Right renal pelvis (tissue), 4 donors: ENCODE measurements at places on chromosomes 5 and 9. TPM values are rescaled to one million over a fixed set of nuclear protein-coding genes. Genes with fewer than 3 reads are reported as not detected.

DNA sequence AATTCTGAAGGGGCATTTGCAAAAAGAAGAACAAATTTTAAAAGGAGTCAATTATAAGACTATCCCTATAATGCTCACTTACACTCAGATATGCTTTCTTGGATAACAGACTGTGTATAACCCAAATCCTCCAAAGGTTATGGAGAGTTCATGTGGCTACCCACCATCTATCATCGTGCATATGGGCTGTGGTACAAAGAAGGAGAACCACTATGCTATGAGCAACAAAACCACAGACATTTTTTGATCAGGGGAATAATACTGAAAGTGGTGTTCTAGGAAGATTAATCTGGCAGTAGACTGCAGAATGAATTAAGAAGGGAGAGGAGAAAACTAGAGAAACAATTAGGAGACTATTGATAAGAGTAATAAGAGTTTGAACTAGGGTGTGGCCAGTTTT lies 16.8 kb downstream of the NR3C1 start:
- DNase-seq = no peak

DNA sequence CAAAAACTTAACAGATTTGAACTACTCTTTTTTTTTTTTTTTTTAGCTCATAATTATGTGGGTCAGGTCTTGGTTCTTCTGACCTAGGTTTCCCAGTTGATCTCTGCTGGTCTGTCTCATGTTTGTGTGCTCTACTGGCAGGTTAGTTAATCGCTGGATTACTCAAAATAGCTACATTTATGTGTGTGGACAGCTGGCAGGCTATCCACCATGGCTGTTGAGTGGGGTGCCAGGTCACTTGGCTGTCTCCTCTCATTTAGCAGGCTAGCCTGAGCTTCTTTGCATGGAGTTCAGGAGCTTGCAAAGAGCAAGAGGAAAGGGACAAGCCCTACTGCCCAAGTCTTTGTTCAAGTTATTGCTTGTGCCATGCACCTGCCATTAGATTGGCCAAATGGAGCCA lies 9.3 kb downstream of the ADCY2 start:
- no peak for DNase-seq

GRCh38 chr9:135332979-135333748 lies 146.4 kb upstream of the PPP1R26 start:
- no peak for DNase-seq

GRCh38 chr5:77310494-77311213 lies 100.2 kb downstream of the PDE8B start:
- DNase-seq = no peak

GRCh38 chr9:131346559-131346958 lies 47.3 kb upstream of the PRRC2B start:
- no peak for DNase-seq

- no peak for DNase-seq
Measured at GRCh38 chr9:110143950-110144545, 63.9 kb downstream of the C9orf152 start.

GRCh38 chr9:94908011-94908563 lies 181.6 kb downstream of the AOPEP start:
- no peak for DNase-seq

DNA sequence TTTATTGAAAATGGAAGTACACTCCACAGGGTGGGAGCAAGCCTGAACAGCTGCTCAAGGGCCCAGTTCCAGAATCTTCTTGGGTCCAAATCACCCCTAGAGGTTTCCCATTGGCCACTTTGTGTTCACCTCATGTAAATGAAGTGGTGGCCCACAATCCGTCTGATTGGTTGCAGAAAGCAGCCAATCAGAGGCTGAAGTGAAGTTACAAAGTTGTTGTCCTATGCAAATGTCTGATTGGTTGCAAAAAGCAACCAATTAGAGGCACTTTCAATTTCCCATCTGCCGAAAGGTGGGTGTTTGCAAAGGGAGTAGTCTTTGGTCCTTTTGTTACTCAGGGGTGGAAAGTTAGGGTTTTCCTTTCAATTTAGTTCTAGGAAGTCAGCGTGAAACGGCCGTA lies 8.8 kb downstream of the TMEM171 start:
- no peak for DNase-seq

DNA sequence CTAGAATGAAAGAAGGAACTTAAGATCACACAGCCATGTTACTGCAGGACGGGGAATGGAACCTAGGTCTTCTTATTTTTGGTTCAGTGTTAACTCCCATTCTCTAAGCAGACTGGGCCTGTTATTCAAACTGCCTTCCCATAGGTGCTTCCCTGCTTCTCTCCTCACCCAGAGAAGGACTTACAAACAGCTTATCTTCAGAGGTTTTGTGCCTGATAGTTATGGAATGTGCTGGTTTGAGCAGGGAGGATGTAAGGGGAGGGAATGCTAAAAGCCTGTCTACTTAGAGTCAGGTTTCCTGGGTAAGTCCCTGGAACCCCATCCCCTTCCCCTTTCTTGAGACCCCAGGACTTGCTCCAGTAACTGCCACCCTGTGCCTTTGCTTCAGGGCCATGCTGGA lies 4.2 kb upstream of the PSMD5 start:
- no peak for DNase-seq

- no peak for DNase-seq
Measured at GRCh38 chr9:122463828-122464632, 13.7 kb downstream of the OR1J1 start.

DNA sequence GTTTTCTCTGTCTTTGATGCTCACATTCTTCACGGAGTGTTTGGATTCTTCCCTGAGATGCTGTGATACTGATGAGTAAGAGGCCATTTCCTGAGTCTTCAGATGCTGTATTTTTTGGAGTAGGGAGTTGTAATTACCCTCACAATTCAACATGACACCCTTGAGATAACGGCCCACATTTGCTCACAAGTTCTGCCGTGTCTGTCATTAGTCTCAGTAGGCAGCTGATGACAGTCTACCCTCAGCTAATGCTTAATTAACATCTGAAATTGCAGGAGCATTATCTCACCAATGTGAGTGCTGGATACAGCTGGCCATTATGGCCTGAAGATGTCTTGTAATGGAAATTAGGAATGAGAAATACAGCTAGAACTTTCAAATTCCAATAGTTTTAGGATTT lies 307.1 kb upstream of the ADCY2 start:
- DNase-seq = no peak

DNA sequence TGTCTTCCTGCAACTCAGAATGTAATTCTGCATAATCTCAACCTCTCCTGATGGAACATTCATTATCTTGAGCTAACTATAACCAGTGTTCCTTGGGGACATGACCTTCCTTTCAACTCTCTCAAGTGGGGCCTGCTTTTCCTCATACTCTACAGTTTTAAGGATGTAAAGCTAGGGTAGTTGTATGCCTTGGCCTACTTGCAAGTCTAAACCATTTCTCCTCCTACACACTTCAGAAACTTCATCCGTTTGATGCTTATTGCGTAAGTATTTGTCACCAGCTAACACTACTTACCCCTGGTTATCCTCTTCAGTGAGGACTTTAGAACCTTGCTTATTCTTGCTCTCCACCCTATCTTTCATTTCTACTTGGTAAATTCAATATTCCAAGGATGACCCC lies 548.9 kb downstream of the HINT1 start:
- DNase-seq = no peak

DNA sequence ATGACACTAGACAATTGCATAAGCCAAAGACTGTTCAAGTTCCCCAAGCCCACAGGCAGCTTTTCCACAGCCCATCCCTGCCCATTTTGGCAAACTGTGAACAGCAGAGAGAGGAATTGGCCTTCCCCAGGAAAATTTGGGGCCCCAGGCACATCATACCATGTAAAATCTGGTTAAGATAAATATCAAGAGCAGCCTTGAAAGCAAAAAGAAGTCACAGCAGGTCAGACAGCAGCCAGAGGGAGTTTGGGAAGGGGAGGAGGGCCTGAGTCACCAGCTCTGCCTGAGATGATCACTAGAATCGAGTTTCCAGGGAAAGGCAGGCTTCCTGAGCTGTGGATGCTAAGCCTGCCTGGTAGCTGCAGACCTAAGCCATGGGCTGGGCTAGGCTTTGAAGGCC lies 179.2 kb downstream of the RFK start:
- no peak for DNase-seq

GRCh38 chr5:2817031-2817603 lies 65.6 kb upstream of the IRX2 start:
- DNase-seq = no peak

- DNase-seq = no peak
Measured at GRCh38 chr9:91086657-91087461, 274.9 kb downstream of the AUH start.

DNA sequence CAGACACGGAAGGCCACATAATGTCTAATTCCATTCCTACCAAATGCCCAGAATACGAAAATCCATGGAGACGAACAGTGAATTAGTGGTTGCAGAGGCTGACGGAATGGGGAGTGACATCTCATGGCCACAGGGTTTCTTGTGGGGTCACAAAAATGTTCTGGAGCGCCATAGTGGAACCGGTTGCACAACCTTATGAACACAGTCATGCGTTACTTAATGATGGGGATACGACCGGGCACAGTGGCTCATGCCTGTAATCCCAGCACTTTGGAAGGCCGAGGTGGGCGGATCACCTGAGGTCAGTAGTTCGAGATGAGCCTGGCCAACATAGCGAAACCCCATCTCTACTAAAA lies 26.0 kb upstream of the TTLL11 start:
- DNase-seq = no peak

GRCh38 chr9:34457266-34458012 lies 931 bp downstream of the FAM219A start:
- DNase-seq = no peak

DNA sequence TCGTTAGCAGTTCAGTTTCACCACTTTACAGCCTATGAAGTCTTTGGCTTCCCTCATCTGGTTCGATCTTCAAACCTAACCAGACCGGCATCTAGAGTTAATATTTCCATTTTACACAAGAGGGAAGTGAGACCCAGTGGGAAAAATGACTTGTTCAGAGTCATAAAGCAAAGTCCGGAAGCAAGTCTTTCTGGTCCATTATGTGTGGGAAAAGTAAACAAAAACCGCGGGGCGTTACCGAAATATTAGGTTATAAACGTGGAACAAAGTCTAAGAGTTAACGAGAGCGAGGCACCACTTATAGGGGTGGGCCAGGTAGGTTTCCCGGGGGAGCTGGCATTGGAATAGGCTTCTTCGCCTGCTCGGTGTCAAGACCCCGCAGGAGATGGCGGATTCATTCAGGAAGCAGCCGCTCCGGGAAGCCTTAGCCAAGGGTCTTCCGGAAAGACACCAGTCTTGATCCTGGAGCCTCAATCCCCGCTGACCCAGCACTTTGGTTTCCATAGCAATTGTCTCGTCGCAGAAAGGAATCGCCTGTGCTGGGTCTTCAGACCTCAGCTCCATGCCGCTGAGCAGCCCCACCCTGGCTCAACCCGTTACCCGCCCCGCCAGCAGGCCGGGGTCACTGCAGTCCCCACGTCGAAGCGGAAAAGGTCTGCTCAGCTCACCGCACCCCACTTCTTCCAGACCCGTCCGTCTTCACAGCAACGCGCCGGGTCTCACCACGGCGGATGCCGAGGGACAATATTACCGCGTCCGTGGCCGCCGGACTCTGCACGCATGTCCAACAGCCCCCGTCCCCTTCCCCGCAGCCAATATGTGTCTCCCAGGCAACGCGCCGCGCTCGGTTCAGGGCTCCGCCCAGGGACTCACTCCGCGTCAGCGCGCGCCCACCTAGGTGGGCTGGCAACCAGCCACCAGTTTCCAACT lies at the start of gene C5orf52:
Gene C5orf52, plus strand, starts transcription at position 872 of the 930 bp plus-strand sequence. CDS start 82 bp downstream, outside the sequence.
- DNase-seq = peak; percentile 31

GRCh38 chr5:180790020-180790419 lies 12.6 kb downstream of the MGAT1 start:
- DNase-seq = no peak

- no peak for DNase-seq
Measured at GRCh38 chr5:43772764-43773477, 169.9 kb downstream of the NNT start.

GRCh38 chr9:15484802-15485201 lies 26.0 kb downstream of the PSIP1 start:
- no peak for DNase-seq

- no peak for DNase-seq
Measured at GRCh38 chr9:81729135-81729534, 39.8 kb upstream of the TLE1 start.

GRCh38 chr9:126301985-126302603 lies 24.5 kb upstream of the MVB12B start:
- no peak for DNase-seq

GRCh38 chr5:111165058-111165457 lies 59.1 kb upstream of the CAMK4 start:
- no peak for DNase-seq

DNA sequence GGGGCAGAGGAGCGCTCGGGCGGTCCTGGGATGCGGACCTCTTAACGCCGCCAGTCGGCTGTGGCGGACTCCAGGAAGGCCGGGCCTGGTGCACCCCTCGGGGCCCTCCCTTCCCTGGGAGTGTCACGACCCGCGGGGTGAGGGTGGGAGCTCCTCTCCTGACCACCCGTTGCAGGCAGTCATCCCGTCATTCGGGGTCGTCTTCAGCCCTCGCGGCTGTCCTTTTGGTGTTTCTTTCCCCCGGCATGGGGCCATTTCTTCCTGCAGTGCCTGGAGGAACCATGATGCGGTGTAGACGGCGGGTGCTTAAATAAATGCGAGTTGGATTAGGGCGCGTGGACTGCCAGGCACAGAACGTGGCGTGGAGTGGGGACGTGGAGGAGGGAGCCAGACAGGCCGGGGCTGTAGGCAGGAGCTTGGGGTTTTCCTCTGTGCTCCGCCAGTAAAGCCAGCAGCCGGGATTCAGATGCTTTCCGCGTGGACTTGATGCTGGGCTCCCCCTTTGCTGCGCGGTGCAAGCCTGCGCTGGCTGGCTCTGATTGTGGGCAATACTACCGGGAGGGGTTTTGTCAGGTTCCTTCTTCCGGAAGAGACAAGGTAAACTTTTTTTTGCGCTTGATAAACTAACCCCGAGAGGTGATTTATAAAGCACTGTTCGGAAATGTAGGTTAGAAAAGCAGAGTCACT lies 868 bp downstream of the KDM4C start:
- peak; percentile 20 for DNase-seq

DNA sequence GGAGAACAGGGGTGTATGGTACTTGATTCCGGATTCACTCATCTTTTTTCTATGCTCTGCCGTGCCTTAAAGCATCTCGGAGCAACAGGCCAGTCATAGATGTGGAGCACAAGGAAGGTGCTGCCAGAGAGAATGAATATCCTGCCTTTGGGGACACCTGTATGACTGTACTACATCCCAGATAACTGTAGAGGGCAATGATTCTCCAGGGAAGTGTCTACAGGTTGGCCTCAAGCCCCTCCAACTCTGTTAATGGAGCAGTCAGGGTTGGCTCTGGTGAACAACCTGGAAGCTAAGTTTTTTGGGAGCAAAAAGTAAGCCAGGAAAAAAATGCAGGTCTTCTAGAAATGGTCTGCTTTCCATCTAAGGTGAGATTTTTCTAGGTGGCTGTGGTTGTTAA lies 71.0 kb downstream of the NREP start:
- DNase-seq = no peak

GRCh38 chr9:137070201-137070905 lies at the start of gene SAPCD2:
Gene SAPCD2, minus strand, starts transcription at chr9:137070557. Its CDS starts 97 bp downstream, at chr9:137070460.
- peak; percentile 73 for DNase-seq

ANAPC2 gene
- polyA plus RNA-seq = 50.4 TPM

AIF1L gene
- 426 TPM for polyA plus RNA-seq

CDH6 gene
- polyA plus RNA-seq = 50.5 TPM

ANKRD33B gene
- polyA plus RNA-seq = 1.8 TPM

TXNDC8 gene
- not detected for polyA plus RNA-seq

HAPLN1 gene
- 6.2 TPM for polyA plus RNA-seq

ACOT12 gene
- 0.61 TPM for polyA plus RNA-seq

GPR151 gene
- not detected for polyA plus RNA-seq

BNC2 gene
- 8.6 TPM for polyA plus RNA-seq

TMEM8B gene
- 29.0 TPM for polyA plus RNA-seq

ESM1 gene
- polyA plus RNA-seq = 13.8 TPM

EQTN gene
- polyA plus RNA-seq = not detected

SLC46A2 gene
- 0.40 TPM for polyA plus RNA-seq

CCT5 gene
- polyA plus RNA-seq = 246 TPM

ARL15 gene
- 36.6 TPM for polyA plus RNA-seq

CCDC171 gene
- polyA plus RNA-seq = 4.4 TPM
